Regular cardiac myocyte (primary cell): ENCODE measurements at places on chromosomes 2 and 18. TPM values are rescaled to one million over a fixed set of nuclear protein-coding genes. Genes with fewer than 3 reads are reported as not detected.

TUBA3E gene
- total RNA-seq = not detected in 2 replicates

SKOR2 gene
- not detected in 2 replicates for total RNA-seq

TTC32 gene
- 4.2 and 7.0 TPM in 2 replicates for total RNA-seq

GLI2 gene
- 2.0 and 9.8 TPM in 2 replicates for total RNA-seq

ZNF521 gene
- total RNA-seq = 5.0 and 9.9 TPM in 2 replicates

ADAM23 gene
- total RNA-seq = 3.9 and 4.4 TPM in 2 replicates

CETN1 gene
- not detected in 2 replicates for total RNA-seq

HES6 gene
- total RNA-seq = 0.56 and 1.3 TPM in 2 replicates

CNGA3 gene
- total RNA-seq = not detected in 2 replicates

GCKR gene
- total RNA-seq = 1.1 and 1.9 TPM in 2 replicates

AAK1 gene
- 19.4 and 21.1 TPM in 2 replicates for total RNA-seq

ANAPC1 gene
- total RNA-seq = 54.3 and 58.9 TPM in 2 replicates

DAPL1 gene
- not detected in 2 replicates for total RNA-seq

FBXO11 gene
- 35.3 and 47.4 TPM in 2 replicates for total RNA-seq

ZFP36L2 gene
- 2.3 and 3.9 TPM in 2 replicates for total RNA-seq

UNC80 gene
- total RNA-seq = not detected in 2 replicates

CLEC4F gene
- total RNA-seq = not detected in 2 replicates

GRB14 gene
- total RNA-seq = 6.2 and 12.8 TPM in 2 replicates

C1GALT1C1L gene
- total RNA-seq = 1.1 and 1.3 TPM in 2 replicates

CYP27A1 gene
- 0.58 and 2.0 TPM in 2 replicates for total RNA-seq

ARHGEF4 gene
- 0.58 and 4.5 TPM in 2 replicates for total RNA-seq

L3MBTL4 gene
- total RNA-seq = under 0.01 TPM in 2 replicates

ZAP70 gene
- 0.28 TPM in 1 of 2 replicates, not detected in the other for total RNA-seq

TRIM54 gene
- total RNA-seq = under 0.01 TPM in 1 of 2 replicates, not detected in the other

BOK gene
- total RNA-seq = 20.1 and 24.8 TPM in 2 replicates

G6PC2 gene
- total RNA-seq = not detected in 2 replicates

MPV17 gene
- total RNA-seq = 56.2 and 77.5 TPM in 2 replicates

CRYGA gene
- total RNA-seq = not detected in 2 replicates

FSHR gene
- total RNA-seq = not detected in 2 replicates

ADD2 gene
- 0.28 TPM in 1 of 2 replicates, not detected in the other for total RNA-seq

SLC5A7 gene
- not detected in 2 replicates for total RNA-seq

HOXD9 gene
- under 0.01 TPM in 1 of 2 replicates, not detected in the other for total RNA-seq

KRTCAP3 gene
- total RNA-seq = not detected in 2 replicates

UGT1A4 gene
- 0.28 TPM in 1 of 2 replicates, not detected in the other for total RNA-seq

HOXD13 gene
- not detected in 2 replicates for total RNA-seq

PLEKHH2 gene
- 2.7 and 11.6 TPM in 2 replicates for total RNA-seq

REG1B gene
- not detected in 2 replicates for total RNA-seq

DNAH6 gene
- under 0.01 TPM in 2 replicates for total RNA-seq

YPEL5 gene
- 54.3 and 117 TPM in 2 replicates for total RNA-seq

HSPE1 gene
- 132 and 357 TPM in 2 replicates for total RNA-seq

ANKRD30B gene
- total RNA-seq = 0.96 and 4.5 TPM in 2 replicates

CHRNG gene
- total RNA-seq = not detected in 2 replicates

SRD5A2 gene
- not detected in 2 replicates for total RNA-seq

ALPP gene
- not detected in 2 replicates for total RNA-seq
